ENCODE measurements at places on chromosomes 7 and 10.

DNA sequence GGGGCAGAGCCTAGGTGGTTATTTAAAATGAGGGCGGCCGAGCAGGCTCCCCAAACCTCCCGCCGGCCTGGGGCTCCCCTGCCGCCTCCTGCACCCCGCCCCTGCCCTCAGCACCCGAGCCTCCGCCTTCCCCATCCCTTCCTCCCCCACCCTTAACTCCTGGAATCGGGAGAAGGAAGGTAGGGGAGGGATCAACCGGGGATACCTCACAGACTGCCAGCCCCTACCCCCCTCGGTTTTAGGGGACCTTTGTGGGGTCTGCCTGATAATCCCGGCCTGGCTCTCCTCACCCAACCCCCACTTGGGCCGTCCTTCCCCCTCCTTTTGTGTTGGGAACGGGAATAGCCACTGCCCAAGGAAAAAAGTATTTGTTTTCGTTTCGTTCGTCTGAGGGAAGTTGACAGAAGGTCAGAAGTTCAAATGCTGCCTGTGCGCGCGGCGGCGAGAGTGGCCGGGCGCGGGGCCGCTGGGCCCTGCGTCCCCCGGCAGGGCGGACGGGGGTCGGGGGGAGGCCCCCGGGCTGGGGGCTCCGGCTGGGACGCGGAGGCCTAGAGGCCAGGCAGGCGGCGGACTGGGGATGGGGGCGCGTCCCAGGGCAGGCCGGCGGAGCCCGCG lies 2.8 kb downstream of the SHH start:
- DNase-seq = no peak

DNA sequence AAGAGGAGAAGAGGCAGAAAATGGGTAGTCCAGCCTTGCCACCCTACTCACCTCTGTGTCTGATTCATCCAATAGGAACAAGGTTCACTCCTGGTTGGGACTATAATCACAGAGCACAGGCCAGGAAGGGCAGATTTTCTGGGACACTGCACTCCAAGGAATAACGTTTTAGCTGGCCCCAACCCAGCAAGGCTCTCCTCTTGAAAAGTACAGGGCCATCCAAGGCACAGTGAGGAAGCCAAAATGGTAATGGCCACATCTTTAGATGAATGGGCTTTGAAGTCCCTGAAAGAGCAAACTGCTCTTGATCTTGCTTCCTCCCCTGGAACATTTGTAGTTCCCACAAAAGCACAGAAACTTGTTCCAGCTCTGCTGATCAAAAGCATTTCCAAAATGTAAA lies 149.4 kb downstream of the GRM3 start:
- no peak for DNase-seq

GRCh38 chr10:6894405-6894804 lies 314.3 kb upstream of the PRKCQ start:
- DNase-seq = no peak

- DNase-seq = no peak
Observed at GRCh38 chr10:121687095-121687813, 89.0 kb upstream of the FGFR2 start.

DNA sequence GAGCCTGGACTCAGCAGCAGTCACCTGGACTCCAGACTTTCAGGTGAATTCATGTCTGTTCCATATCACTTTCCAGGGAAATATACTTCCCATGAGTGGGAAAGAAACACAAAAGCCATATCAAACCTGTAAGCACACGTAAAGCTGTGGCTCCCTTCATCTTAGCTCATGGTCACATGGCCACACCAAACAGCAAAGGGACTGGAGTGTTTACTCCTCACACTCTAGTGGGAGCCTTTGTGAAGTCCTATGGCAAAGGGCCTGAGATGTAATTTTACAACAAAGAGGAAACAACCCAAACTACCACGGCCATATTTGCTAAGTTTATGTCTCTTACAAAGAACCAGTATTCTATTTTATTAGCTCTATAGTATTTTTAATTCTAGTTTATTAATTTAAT lies 16.3 kb downstream of the SFTPA1 start:
- no peak for DNase-seq

- DNase-seq = no peak
Observed at GRCh38 chr7:13279854-13280435, 592.5 kb downstream of the ARL4A start.

DNA sequence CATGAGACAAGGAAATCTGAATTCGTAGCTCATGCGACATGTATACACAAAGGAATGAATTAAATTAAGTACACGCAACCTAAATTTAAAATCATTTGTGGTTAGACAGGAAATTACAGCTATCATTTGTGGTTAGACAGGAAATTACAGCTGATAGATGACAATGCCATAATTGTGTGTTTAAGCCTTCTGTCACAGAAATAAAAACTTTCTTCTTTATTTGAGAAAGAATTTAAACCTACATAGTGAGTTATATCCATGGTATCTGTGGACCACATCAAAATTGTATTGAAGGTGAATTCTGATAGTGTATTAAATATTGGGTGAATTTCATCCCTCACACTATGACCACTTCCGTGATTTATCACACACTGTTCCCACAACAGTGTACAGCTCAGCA lies 362.9 kb downstream of the MAGI2 start:
- DNase-seq = no peak

- no peak for DNase-seq
Observed at GRCh38 chr10:36173364-36173763, 531.3 kb upstream of the FZD8 start.

DNA sequence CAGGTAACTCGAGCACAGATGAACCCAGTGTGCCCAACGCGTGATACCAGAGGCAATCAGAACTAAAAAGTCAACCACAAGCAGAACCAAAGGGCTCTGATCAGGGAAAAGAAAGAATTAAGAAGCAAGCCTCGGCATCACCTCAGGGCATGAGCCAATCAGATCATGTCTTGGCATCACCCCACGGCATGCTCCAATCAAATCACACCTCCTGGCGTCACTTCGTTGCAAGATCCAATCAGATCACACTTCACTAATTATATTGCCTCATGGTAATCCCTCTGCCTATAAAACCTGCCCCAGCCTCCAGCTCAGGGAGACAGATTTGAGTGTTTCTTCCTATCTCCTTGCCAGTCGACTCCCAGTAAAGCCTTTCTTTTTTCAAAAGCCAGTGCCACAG lies 46.8 kb downstream of the TYW1B start:
- DNase-seq = no peak

- DNase-seq = peak; percentile 13
Observed at GRCh38 chr10:84256510-84257342, 11.9 kb downstream of the RGR start.

DNA sequence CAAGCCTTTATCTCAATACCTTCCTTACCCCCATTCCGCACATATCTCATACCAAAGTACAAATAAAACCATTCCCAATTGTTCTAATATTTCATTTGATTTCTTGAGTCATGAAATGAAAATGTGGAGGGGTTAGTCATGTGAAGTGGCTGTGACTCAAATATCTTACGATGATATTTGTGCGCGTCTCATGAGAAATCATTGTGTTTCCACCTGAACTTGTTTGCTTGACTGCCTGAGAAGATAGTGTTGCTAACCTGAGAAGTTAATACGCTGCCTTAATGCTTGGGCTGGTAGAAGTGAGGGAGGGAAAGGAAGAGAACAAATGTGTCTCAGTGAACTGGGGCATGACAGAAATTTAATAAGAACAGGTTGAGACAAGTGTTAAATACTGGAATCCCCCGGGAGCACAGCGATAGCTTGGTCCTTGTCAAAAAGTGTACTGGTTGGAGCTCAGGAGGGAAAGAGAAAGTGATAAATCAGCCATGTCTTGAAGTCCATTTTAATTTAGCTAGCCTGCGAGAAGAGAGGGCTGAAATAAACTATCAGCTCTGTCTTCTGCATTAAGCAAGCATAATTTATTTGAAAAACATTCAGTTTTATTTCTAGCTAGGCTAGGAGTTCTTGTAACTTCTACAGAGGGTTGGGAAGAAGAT lies 7.2 kb upstream of the EPHA1 start:
- no peak for DNase-seq

DNA sequence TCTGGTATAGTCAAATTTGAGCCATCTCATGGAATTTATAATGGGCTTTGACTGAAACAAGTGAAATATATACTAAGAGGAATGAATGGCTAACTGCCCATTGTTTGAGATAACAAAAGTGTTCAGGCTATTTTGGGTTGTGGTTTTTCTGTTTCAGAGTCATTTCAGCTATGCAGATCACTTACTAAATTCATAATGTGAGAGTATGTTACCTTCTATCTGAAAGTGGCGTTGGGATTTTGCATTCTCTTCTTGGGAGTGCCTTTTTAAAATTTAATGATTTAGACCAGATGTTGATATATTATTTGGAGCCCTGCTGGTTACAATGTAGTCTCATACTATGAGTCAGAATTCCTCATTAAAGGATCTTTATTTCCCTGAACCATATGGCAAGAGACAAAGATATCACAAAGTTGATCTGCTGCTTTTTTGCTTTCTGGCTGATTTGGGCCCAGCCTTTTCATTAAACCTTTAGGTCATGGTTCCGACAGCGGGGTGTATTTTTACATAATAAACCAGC lies 10.4 kb downstream of the VCL start:
- DNase-seq = no peak

DNA sequence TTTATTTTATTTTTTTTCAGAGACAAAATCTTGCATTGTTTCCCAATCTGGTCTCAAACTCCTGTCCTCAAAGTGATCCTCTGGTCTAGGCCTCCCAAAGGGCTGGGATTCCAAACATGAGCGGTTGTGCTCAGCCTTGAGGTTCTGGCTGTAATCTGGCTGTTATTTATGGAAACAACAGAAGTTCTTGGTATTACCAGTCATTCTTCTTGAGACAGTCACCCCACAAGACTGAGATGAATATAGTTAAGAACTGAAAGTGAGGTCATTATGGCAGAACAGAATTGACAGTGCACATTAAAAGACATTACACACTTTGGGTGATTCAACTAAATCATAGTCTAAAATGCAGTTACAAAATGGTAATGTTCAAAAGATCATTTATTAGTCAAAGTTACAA lies 719.5 kb downstream of the ZWINT start:
- DNase-seq = no peak

GRCh38 chr10:58892031-58892531 lies 284.4 kb upstream of the PHYHIPL start:
- DNase-seq = no peak

DNA sequence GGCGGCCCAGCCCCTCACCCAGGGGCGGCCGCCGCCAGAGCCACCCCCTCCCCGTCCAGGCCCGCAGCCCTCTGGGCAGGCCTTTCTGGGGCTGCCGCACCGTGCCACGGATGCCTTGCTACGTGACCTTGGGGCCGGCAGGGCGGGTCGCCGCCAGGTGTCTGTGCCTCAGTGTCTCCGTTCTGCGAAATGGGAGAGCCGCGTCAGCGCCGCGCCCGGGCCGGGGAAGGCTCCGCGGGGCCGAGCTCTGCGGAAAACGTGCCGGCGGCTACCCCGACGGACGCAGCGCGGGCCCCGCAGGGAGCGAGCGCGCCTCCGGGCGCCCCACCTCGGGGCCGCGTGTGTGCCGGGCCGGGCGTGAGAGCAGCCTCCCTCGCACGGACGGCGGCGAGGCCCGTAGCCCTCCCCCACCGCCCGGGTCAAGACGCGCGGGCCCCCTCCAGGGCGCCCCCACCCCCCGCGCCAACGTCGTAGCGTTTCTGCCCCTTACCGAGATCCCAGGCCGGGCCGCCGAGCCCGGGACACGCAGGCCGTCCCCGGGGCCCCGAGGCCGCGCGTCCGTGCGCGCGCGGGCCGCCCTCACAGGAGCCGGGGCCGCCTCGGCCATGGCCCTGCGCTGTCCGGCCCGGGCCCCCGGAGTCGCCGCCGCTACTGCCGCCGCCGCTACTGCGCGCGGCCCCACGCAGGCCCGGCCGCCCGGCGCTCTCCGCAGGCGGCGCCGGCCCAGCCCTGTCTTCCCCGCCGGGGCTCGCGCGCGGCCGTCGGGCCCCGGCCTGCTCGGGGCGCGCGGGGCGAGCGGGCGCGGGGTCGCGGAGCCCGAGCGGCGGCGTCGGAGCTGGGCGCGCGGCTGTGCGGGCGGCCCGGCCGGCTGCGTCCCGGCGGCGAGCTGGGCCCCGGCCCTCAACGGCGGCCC lies 1.1 kb downstream of the ZNF777 start:
- no peak for DNase-seq

DNA sequence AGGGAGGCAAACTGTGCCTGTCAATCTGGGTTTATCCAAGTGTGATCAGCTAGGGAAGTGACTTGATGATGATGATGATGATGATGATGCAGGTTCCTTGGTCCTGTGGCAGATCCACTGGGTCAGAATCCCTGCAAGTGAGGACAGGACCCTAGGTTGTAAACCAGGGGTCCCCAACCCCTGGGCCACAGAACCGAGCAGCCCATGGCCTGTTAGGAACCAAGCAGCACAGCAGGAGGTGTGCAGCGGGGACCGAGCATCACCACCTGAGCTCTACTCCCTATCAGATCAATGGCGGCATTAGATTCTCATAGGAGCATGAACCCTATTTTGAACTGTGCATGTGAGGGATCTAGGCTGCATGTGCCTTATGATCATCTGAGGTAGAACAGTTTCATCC lies 144.7 kb upstream of the PDE1C start:
- no peak for DNase-seq

GRCh38 chr10:116097239-116097784 lies 175.7 kb downstream of the GFRA1 start:
- no peak for DNase-seq

DNA sequence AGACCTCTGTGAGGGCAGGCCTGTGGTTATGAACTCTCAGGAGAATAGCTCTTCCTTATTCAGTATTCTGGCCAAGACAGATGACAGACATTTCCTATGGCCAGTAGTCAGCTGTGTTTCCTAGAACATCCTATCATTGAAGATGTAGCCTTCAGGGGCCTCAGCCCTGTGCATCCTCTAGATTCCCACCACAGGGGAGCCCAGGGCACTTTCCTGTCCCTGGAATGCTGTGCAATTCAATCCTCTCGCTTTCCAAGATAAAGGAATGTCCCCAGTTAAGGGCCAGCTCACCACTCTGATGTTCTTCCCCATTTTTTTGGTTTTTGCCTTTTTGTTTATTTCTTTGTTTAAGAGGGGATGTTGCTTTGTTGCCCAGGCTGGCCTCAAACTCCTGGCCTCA lies 578.8 kb upstream of the C7orf33 start:
- no peak for DNase-seq

GRCh38 chr10:103367379-103367781 lies 396 bp upstream of the TAF5 start:
- DNase-seq = no peak

DNA sequence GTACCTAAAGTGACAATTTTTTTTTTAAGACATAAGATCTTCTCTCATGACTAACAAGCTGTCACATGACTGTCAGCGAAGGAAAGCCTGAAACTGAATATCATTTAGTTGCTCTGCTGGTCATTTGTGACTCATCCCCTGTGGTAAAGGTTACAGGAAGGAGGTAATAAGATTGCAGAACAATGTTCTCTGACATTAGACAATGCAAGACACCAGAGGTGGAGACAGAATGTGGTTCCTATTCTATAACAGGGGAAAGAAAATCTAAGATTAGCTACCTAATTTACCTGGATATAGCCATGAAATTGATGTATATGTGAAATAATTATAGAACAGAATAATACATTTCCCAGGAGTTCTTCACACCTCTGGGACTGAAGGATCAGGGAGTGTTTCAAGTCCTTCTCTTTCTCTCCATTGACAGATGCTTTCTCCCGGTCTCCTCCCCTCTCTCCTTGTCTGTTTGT lies 47.7 kb downstream of the LRGUK start:
- no peak for DNase-seq

GRCh38 chr10:119335671-119336353 lies 128.4 kb downstream of the GRK5 start:
- no peak for DNase-seq
